GM12864 (cell line): ENCODE measurements at places on chromosomes 3 and 15.

DNA sequence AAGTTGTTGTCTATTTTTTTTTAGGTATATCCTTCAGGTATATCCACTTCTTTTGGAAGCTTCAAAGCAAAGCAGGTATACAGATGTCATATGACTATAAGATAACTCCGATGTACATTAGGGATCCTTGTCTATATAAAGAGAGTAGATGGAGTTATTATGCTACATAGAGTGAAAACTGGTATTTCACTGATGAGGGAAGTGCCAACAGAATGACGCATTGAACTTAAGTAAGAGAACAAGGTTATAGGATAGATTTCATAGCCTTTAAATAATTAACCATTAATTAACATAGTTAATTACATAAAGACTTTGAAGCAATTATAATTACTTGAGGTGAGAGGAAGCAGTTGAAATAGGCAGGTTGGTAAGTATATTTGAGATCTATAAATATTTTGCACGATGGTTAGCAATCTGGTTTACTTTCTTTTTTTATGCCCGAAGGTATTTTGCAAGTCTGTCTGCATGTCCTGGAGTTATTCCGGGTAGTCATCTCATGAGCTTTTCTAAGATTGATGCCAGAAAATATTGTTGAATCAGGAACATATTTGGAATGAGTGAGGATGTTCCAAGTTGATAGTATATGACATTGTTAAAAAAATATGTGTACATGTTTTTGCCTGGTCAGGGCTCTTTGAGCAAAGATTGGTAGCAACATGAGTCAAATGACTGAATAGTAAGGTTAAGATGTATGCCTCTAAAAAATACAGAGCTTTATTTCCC is 299.5 kb upstream of the KCNMB2 start:
- no peak for DNase-seq

- no peak for DNase-seq
Measured at GRCh38 chr3:142973217-142974009, 9.9 kb upstream of the PAQR9 start.

- peak; percentile 95 for DNase-seq
Measured at GRCh38 chr3:71984843-71985613, 200.1 kb upstream of the PROK2 start.

- DNase-seq, result no peak
Measured at GRCh38 chr3:182129740-182130139, 418.0 kb downstream of the SOX2 start.

DNA sequence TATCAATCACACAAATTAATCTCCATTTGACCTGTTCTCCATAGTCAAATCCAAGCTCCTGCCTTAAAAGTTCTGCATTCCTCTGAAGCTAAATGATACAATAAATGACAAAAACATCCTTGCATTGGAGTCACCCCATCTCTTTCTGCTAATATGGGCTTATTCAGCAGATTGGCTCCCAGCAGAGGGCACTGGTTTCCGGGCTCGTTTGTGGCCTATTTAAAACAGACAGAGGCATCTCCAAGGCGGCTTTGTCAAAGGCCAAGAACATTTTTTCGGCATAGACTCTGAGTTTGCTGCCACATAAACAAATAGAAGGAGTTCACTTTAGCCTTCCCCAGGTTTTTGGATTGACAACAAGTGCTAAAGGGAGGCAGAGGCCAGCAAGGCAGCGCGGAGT is 204.4 kb upstream of the RASGRP1 start:
- no peak for DNase-seq

DNA sequence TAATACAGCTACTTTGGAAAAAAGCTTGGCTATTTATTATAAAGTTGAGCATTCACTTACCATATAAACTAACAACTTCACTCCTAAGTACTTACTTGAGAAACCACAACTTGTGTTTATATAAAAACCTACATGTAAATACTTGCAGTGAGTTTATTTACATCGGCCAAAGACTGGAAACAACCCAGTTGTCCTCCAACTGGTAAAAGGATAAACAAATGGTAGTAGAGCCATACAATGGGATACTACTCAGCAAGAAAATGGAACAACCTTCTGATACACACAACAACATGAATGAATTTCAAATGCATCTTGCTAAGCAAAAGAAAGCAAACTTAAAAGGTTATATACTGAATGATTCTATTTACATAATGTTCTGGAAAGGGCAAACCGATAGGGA is 63.7 kb downstream of the SLC7A14 start:
- no peak for DNase-seq

GRCh38 chr3:192851821-192852372 is 65.8 kb downstream of the MB21D2 start:
- no peak for DNase-seq

DNA sequence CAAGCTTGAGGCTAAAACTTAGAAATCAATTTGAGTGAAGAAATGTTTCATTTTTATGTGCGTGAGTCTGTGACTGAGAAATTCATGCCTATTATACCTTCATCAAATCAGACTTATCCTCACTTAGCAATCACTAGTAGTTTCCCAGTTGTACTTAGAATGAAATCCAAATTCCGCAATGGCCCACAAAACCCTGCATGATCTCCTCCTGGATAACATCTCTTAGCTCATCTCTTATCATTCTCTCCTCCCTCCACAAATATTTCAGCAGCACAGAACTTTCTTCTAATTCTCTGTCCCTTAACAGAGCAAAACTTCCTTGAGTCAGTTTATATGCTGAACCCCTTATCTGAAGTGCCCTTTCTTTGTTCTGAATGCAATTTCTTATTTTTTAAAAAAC is 198.8 kb upstream of the TGFBR2 start:
- no peak for DNase-seq

DNA sequence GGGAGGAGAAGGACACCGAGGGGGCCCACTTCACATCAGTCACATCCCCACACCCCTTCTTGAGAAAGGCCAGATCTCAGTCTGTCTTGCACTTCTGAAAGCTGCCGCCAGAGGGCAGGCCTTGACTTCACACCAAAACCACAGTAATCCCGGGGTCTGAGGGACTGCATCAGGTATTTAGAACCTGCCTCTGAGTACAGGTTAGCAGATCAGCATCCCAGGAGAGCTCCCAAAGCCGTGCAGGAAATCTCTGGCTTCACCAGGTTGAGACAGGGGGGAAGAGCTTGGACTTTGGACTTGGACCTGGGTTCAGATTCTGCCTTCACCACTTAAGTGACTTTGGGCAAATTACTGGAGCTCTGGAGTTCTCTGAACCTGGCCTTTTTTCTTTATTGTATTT is 50.3 kb downstream of the LHFPL4 start:
- peak; percentile 53 for DNase-seq

DNA sequence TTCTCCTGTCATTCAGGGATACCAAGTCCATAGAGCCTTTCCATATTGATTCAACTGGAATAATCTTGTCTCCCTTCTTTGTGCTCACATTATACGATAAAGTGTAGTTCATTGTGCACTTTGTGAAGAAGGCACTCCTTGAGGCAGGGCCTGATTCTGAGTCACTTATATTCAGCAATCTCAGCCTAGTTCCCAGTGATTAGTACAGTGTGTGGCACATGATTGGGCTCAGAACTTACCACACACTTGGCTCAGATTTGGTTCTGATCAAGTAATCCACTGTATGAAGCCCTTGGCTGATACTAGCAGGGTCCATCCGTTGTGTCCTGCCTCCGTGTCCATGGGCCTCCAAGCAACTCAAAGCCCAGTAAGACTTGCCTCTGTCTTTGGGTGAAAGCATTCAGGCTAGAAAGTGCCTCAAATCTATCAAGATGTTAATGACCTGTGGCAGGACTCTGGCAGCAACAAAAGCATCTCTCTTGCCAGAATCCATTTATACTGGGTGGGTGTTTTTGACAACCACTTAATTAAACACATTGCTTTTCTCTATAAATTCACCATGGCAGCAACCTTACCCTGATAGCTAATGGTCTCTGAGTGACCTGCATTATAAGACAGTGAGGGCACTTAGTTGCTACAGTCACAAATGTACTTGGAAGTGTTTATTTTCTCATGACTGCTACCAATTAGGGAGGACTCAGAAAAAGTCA is 51.3 kb downstream of the TPRG1 start:
- DNase-seq, result no peak

- no peak for DNase-seq
Measured at GRCh38 chr3:161177991-161178390, 43.1 kb upstream of the NMD3 start.

DNA sequence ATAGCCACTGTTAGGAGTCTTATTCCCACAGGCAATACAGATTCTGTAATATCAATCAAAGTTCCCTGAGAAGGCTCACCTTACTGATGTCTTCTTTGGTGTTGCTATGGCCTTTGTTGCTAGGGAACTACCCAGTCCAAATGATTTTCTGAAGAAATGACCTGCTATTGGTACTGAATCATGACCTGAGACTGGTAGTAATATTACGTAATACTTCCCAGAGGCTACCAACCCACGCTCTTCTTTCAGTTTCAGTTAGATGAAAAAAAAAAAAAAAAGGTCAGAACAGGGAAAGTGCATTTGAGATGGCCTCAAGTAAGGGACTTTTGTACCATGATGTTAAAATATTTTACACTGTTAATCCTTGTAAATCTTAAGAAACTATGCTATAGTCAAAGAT is 1092.5 kb upstream of the EPHA6 start:
- no peak for DNase-seq

DNA sequence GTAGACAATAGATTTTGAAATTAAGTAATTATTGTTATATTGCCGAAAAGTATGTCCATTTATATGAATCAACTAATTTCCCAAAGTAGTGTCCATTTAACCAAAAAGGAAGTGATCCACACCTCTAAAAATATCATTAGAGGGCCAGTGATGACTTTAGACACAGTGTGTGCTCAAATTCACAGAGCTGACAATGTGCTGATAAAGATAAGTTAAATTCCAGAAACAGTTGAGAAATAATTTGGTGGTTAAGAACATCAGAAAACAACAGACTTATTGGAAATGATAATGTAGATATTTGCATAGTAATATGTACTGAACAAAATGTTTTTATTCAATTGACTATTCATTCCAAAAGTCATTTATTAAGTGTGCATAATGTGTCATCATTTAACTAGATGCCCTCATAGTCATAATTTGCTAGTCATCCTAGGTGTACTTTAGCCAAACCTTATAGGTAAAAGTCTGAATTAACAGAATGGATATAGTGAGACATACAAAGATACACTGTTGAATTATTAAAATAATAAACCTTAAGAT is 230.2 kb upstream of the ADAMTS9 start:
- no peak for DNase-seq

DNA sequence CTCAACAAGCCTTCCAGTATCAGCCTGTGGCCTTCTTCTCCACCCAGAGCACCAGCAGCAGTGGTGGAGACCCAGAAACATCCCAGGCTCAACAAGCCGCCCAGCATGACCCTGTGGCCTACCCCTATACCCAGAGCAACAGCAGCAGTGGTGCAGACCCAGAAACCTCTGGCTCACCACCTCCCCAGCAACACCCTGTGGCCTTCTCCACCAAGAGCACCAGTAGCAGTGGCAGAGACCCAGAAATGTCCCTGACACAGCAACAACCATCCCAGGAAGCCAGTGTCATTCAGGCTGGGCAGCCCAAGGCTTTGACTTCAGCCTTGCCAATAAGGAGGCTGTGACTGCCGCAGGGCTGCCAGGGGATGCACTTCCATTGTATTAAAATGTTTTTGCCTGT is 16.3 kb upstream of the EMC3 start:
- no peak for DNase-seq

GRCh38 chr15:29046977-29047376 is 161.2 kb downstream of the APBA2 start:
- DNase-seq, result no peak

- no peak for DNase-seq
Measured at GRCh38 chr3:146189519-146190173, 28.7 kb upstream of the PLOD2 start.

DNA sequence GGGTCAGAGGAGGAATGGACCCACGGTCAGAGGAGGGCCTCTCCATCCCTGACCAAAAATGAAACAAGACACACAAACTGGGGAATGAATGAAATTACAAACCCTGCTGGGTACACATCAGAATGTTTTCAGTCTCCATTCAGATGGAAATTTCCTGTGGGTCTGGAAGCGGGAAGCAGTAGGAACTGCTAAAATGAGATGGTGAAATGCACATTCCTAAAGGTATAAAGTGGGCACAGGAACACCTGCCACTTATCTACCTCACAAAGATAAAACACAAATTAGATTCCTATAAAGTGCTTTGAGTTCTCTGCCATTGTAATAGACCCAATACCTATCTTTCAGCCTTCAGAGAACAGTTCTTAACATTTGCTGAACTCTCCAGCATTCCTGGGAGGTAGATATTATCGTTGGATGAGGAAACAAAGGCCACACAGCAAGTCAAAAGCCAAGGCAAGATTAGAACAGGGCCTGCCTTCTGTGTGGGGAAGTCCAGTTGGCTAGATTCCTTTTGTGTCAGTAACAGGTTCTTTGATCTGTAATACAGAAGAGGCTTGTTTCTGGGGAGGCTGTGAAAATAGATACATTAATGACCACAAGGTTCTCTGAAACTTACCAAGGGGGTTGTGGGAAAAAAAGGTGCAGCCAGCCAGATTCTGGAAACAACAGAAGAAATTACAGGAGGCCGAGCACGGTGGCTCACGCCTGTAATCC is 98.4 kb downstream of the IGF2BP2 start:
- DNase-seq, result no peak

DNA sequence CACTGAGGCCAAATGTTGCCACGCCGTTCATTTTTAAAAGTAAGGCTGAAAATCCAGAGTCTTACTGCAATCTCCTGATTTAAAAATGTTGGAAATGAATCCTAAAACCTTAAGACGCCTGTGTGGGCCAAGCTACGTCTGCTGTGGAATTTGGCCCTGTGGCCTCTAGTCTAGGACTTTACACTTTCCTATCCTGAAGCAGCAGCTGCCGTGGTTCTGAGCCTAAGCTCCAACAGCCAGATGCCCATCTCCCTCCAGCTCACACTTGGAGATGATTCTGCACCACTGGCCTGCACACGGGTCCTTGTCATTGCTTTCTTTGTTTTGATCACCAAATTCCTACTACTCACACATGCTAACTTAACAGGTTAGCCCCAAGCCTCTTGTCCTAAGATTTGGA is 286.4 kb upstream of the LYSMD4 start:
- DNase-seq, result no peak

DNA sequence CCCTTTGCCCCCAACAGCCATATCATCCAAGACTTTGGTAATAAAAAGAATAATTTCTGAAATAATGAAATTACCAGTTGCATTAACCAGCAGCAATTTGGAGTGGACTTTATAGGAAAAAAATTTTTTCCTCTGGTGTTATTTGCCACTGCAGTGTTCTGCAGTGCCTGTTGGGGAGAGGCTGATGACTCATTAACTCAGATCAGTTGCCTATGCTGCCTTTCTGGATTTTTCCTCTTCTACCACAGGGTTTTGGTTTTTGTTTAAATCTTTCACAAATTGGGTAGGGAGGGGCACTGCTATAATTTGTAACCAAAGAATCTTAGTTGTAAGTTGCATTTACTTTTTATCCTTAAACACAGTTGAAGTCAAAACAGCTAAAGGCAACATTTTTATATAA is 22.7 kb downstream of the ATP6V1A start:
- no peak for DNase-seq
